ENCODE measurements at places on chromosomes 7 and 10.
A peak's percentile ranks its signal among the peaks of the same experiment; 100 is the strongest.

GRCh38 chr10:72524489-72524888 lies 101.4 kb downstream of the MICU1 start:
- no peak for DNase-seq

- no peak for DNase-seq
Measured at GRCh38 chr10:70540789-70541360, 61.7 kb downstream of the PRF1 start.

DNA sequence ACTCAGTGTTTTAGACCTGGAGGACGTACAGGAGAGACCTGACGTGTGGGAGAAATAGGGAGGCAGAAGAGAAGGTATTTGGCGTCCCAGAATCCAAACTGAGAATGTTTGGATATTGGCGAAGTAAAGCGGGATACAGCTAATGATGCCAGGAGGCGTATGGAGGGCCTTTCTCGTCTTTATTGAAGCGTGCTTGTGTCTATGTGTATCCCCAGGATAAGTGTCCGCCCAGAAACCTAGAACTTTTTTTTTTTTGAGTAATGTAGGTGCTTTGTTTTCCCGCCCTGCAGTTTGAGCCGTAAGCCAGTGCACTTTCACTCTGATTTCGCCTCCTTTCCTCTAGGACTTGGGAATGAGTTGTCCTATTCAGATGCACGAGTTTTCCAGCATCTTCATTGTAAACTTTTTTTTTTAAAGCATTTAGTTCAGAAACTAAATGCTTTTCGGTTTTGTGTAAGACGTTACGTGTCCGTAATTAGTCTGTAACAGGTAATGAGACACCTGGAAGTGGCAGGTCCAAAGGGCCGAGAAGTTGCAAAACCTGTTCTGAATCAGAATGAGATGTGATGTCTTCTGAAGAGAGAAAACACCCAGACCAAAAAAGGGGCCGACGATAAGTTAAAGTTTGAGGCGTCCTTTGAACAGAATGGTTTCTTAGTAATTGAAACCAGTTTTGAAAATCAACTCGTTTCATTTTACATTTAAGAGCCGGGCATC lies 746 bp downstream of the ARL5B start:
- DNase-seq: no peak

DNA sequence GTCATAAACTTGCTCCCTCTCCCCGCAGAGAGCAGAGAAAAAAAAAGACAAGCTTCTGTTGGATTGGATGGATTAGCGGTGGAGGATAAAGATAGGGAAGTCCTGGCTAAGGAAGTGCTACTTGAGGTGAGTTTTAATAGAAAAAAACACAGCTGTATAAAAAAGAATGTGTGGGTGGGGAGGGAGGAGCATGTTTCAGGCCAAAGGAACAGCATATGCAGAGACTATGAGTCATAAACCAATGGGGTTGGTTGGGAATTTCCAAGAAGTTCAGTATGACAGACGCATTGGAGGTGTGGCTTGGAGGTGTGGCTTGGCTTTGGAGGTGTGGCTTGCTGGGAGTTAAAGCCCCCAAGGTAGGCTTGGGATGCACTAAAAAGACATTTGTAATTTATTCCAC lies 103.0 kb upstream of the LSM8 start:
- peak; percentile 31 for DNase-seq

- DNase-seq: no peak
Measured at GRCh38 chr7:154858836-154859537, 143.9 kb downstream of the PAXIP1 start.

- no peak for DNase-seq
Measured at GRCh38 chr7:93337052-93337451, 104.9 kb downstream of the VPS50 start.

GRCh38 chr7:98879979-98880315 lies 1.6 kb downstream of the TRRAP start:
- no peak for DNase-seq

GRCh38 chr7:101823596-101823995 lies 6.2 kb downstream of the CUX1 start:
- DNase-seq: no peak

GRCh38 chr10:29692121-29692539 lies 57.4 kb upstream of the SVIL start:
- DNase-seq: no peak

DNA sequence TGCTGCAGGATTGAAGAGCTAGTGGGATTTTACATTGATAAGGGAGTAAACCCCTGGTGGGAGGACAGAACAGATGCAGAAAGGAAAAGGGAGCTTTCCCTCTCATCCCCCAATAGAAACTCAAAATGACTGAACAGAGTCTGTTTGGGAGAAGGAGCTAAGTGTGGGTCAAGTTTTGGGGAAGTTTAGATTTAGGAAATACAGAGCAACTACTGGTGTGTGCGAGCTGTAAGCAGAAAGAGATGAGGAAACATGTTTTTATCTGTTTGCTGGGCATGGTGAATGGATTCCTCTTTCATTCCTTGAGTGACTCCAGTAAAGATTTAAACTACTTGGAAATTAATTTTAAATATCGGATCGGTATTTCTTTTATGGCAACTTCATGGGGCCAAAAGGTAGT lies 132.7 kb downstream of the AOAH start:
- no peak for DNase-seq

DNA sequence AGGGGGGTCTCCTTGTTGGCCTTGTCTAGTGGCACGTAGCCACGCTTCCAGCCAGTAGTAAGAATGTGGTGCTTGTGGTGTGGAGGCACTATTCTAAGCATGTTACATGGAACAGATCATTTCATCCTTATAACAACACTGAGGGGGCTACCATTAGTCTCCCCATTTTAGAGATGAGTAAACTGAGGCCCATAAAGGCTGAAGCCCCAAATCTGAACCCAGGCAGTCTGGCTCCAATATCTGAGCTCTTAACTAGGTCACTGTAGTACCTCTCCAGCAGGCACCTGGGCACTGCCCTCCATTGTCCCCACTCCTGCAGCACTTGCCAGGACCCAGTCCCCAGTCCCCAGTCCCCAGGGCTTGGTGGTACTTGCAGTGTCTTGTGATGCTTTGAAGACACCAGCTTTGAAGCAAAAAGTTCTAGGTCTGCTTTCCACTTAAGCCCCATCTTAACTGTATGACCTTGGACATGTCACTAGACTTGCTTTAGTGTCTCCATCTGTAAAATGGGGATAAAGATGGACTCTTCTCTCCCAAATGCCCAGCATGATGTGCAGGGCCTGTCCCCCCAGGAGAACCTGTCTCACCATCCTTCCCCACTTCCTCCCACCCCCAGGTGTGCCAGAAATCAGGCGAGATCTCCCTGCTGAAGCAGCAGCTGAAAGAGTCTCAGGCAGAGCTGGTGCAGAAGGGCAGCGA lies 6.4 kb downstream of the LZTS2 start:
- DNase-seq: no peak

GRCh38 chr7:79216236-79216635 lies 237.2 kb downstream of the MAGI2 start:
- no peak for DNase-seq

DNA sequence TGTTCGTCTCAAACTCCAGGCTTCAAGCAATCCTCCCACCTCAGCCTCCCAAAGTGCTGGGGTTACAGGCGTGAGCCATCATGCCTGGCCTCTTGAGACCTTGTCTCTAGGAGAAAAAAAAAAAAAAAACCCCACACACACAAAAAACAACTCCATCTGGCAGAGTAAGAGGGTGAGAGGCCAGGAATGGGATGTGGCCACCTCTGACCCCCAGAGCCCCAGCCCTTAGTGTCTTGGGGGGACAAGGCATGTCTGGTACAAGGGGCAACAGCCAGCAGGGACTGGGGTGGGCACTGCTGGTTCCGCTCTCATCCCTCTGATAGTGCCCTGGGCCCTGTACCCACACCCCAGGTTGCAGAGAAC lies 15.6 kb upstream of the TNRC18 start:
- no peak for DNase-seq

DNA sequence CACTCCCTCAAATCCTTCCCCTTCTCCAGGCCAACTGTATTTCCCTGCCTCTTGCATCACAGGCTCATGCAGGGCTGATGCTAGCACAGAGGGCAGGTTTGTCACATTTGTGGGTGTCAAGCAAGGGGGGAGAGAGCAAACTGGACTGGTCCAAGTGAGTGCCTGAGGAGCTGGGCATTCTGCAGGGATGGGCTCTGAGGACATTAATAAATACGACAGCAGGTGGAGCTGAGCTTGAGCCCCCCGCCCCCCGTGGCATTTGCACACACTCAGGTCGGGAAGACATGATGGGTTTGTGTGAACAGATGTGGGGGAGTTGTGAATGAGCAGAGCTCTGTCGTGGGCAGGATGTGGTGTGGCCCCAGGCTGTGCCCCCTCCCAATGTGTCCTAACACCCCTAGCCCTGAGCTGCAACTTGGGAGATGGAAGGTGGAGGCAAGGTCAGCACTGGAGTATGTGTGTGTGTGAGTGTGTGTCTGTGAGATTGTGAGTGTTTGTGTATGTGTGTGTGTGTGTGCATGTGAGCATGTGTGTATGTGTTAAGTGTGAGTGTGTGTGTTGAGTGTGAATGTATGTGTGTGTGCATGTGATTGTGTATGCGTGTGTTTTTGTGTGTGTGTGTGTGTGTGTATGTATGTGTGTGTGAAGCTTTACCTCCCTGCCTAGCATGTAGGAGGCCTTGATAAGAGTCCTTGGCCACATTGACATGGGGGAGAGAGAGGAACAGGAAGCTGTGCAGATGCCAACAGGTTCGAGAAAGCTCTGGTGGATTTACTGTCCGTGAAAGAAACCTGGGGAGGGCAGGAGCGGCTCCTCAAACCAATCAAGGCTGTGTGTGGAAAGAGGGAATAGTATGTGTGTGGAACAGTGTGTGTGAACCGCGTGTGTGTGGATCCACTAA lies 9.1 kb downstream of the RASSF4 start:
- DNase-seq: no peak

GRCh38 chr7:107785926-107786325 lies 17.1 kb downstream of the SLC26A3 start:
- DNase-seq: no peak

- no peak for DNase-seq
Measured at GRCh38 chr7:92135052-92135889, 994 bp upstream of the CYP51A1 start.

DNA sequence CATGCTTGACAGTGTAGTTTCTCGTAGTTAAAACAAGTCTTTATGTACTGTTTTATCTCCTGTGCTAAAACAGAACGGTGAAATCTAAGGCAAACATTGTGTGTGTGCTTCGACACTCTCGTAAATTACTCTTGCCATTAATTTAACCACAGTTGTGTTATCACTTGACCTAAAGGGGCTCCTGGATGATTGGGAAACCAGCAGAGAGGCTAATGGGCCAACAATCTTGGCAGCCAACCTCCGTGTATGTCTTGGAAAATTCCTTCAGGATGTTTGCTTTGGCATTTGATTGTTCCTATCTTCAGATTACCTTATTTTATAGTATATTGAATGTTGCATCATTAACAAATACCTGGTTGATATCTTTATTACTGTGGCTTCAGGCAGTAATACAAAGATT lies 409.5 kb downstream of the SDK1 start:
- DNase-seq: no peak

DNA sequence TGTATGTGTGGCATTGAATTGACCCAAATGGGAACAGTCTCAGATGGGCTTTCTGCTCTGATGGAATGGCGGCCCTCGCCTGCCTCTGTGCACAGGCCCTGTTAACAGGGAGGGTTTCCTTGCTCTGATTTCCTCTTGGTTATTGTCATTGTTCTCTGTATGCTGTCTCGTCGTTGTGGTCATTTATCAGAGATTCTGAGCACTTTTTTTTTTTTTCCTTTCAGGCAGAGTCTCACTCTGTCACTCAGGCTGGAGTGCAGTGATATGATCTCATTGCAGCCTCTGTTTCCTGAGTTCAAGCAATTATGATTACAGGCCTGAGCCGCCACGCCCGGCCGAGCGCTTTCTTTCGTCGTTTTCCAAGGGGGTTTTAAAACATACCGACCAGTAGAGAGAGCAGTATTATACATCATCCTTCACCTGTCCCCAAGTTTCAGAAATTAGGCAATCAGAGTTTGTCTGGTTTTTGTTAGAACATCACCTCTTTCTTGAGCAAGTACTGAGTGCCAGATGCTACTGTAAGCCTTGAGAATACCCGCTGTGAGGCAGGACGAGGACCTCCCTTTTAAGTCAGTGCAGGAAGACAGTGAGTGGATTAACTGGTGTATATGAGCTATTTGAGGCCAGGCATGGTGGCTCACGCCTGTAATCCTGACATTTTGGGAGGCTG lies 6.5 kb downstream of the CHST12 start:
- no peak for DNase-seq

GRCh38 chr7:94398841-94399240 lies 4.1 kb downstream of the COL1A2 start:
- no peak for DNase-seq

- no peak for DNase-seq
Measured at GRCh38 chr7:140458916-140459315, 20.4 kb downstream of the MKRN1 start.

GRCh38 chr7:100472121-100472851 lies 6.7 kb downstream of the TSC22D4 start:
- no peak for DNase-seq

DNA sequence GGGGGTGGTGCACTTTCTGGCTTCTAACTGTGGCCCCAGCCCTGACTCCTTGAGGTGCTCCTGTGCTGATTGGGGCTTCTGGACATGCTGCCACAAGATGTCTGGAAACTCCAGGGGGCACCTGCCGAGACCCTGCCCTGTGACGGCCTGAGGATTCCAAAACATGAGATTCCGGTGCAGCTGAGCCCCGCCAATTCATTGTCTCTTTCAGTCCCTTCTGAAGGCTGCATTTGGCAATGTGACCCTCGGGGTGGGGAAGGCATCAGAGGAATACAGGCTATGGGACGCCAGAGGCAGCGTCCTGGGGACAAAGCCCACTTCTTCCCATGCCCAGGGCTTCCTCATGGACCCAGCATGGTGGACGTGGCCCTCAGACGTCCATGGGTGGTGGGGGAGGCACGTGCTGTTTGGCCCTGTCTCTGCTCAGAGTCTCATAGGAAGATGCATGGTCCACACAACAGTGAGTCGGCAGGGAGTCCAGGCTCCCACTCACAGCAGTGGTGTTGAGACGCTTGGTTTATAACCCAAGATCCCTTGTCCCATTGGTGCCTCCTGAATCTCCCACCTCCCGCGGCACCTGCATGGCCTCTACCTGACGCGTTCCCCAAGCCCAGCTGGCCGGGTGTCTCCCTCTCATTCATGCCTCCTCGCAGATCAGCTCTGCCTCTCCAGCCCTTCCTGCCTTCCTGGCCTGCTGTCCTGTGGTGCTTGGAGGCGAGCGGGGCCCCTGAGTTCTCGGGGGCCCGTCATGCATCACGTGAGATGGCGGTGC lies 129.9 kb downstream of the WDR37 start:
- DNase-seq: no peak

GRCh38 chr10:127279334-127279774 lies 83.0 kb upstream of the INSYN2A start:
- no peak for DNase-seq

DNA sequence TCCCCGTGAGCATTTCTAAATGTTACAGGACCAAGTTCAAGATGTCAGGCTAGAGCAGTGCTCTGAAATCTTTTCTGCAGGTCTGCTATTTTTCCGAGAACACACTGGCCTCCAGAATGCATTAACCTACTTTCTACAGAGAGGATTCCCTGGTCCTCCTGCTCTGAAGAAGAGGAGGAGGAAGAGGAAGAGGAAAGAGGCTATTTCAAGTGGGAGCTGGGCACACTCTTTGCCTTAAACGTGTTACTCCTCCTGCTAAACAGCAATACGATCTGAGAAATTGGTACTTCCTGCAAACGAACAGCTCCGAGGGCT lies 157.4 kb downstream of the FRMD4A start:
- no peak for DNase-seq

GRCh38 chr7:70072220-70072619 lies 473.9 kb downstream of the AUTS2 start:
- DNase-seq: no peak

GRCh38 chr7:116953906-116954838 lies 871 bp downstream of the ST7 start:
- DNase-seq: no peak

- no peak for DNase-seq
Measured at GRCh38 chr7:29345590-29345989, 151.0 kb downstream of the CHN2 start.

- peak; percentile 16 for DNase-seq
Measured at GRCh38 chr10:99658622-99659030, 683 bp upstream of the ENTPD7 start.

All from activated T-helper 1 cell treated with anti-CD3 and anti-CD28 coated beads, Interleukin-12 subunit alpha, Interleukin-12 subunit beta, Interleukin-2, Interleukin-4 antibody, amounts not matched to agents 30 ng/mL and 10 ng/mL and 1 ng/mL, durations not matched to agents 14 hours and 24 hours and 36 hours (primary cell).